ENCODE measurements at places on chromosomes 4 and X. TPM values are rescaled to one million over a fixed set of nuclear protein-coding genes. Genes with fewer than 3 reads are reported as not detected.

The FIP1L1 gene
- polyA plus RNA-seq, result 57.7 TPM

- no peak overlapping the region for H3K27ac ChIP-seq
- no peak overlapping the region for H3K4me3 ChIP-seq
- DNase-seq, result no peak
These were observed 14.1 kb upstream of the BRS3 start for GRCh38 chrX:136473663-136474062.

DNA sequence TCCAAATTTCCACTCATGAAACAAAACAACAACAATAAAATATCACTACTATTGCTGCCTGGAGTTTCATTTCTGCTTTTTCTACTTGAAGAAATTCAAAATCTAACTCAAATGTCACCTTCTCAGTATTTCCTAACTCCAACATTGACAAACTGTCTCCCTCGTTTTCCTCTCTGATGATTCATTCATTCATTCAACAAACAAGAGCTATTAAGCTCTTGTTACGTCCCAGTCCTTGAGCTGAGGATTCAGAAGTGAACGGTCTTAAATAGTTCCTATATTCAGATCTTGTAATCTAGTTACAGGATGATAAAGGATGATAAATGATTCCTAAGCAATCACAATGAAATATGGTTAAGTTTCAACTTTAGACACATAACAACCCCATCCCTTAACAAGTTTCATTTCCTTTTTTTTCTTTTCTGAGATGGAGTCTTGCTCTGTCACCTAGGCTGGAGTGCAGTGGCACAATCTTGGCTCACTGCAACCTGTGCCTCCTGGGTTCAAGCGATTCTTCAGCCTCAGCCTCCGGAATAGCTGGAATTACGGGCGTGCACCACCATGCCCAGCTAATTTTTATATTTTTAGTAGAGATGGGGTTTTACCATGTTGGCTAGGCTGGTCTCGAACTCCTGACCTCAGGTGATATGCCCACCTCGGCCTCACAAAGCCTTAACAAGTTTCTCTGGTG, 1.7 kb downstream of the SLC9B2 start:
- no peak for DNase-seq
- no peaks in the 10 kb centered on the region for H3K27me3 ChIP-seq
- no peak overlapping the region for H3K27ac ChIP-seq
- peaks cover 4% of the 10 kb centered on the region for H3K36me3 ChIP-seq
- no peak overlapping the region for H3K4me3 ChIP-seq

GRCh38 chrX:119647089-119647488, 40.9 kb upstream of the NKRF start:
- DNase-seq, result no peak
- no peak overlapping the region for H3K27ac ChIP-seq
- no peaks in the 10 kb centered on the region for H3K4me1 ChIP-seq
- H3K36me3 ChIP-seq, result no peaks in the 10 kb centered on the region

DNA sequence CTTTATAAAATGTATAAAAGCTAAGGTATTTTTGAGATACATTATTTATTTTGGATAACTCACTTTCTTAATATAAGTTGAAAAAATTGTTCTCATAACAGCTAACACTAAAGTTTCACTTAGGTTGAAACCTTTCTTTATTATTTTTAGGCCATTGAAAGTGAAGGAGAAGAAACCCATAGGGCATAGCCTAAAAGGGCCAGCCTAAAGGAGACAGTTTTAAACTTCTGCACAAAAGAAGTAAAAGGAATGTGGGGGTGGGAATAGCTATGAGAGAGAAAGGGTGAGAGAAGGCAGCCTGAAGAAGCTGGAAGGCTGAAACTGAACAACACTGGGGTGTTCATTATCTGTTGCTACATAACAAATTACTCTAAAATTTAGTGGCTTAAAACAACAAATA, 57.6 kb upstream of the RAPGEF2 start:
- no peak overlapping the region for H3K27ac ChIP-seq
- no peak overlapping the region for H3K4me3 ChIP-seq
- DNase-seq, result no peak
- H3K36me3 ChIP-seq, result no peaks in the 10 kb centered on the region
- no peaks in the 10 kb centered on the region for H3K27me3 ChIP-seq

DNA sequence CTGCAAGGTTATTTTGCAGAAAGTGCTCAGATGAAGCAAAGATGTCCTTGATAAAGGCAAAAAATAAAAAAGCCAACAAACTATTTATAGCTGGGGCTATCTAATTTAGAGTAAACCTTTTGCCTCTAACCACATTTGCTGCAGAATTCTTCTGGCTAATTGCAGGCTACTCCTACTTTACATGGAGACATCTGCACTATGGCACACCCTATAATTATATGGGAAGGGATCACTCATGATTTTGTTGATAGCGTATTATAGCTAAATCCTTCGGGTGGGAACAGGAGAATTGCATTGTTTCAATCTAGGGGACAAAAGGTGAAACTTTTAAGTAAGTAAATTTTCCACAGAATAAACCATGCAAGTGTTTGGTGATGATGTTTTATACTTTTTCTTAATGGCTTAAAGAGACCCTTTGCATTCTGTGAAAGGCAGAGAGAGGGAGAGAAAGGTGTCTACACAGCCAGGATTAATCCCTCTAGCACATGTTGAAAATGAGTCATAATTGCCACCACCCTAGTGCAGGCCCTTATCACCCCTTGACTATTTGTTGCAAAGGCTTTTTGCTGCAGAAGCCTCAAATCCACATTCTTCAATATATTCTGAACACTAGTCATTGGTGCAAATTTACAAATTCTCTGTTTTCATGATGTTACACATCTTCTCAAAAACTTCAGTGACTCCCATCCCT, 221.3 kb upstream of the BMP3 start:
- H3K36me3 ChIP-seq, result no peaks in the 10 kb centered on the region
- H3K4me1 ChIP-seq, result no peaks in the 10 kb centered on the region
- H3K27ac ChIP-seq, result no peak overlapping the region

- no peak overlapping the region for H3K27ac ChIP-seq
- no peaks in the 10 kb centered on the region for H3K4me1 ChIP-seq
- peak; percentile 22 for DNase-seq
- no peaks in the 10 kb centered on the region for H3K36me3 ChIP-seq
- no peak overlapping the region for H3K4me3 ChIP-seq
These were observed 187.5 kb downstream of the QDPR start for GRCh38 chr4:17324386-17324830.

DNA sequence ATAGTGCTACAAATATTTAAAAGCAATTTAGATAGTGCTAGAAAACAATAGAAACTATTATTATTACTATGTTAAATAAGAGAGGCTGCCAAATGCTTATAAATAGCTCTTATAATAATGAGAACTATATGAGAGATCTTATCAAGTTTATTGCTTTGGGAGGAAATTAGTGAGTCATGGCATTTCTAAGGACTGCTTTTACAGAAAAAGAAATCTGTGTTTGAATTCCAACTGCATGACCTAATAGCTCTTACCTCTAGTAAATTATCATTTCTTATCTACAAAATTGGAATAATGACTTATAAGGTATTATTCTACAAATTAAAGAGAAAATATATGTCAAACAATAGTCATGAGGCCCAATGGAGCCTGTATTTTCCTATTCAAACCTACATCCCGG, 177.2 kb downstream of the GABRG1 start:
- no peaks in the 10 kb centered on the region for H3K36me3 ChIP-seq
- peaks cover 3% of the 10 kb centered on the region for H3K4me1 ChIP-seq
- H3K4me3 ChIP-seq, result no peak overlapping the region
- H3K27me3 ChIP-seq, result no peaks in the 10 kb centered on the region
- no peak overlapping the region for H3K27ac ChIP-seq
- peak; percentile 20 for DNase-seq

DNA sequence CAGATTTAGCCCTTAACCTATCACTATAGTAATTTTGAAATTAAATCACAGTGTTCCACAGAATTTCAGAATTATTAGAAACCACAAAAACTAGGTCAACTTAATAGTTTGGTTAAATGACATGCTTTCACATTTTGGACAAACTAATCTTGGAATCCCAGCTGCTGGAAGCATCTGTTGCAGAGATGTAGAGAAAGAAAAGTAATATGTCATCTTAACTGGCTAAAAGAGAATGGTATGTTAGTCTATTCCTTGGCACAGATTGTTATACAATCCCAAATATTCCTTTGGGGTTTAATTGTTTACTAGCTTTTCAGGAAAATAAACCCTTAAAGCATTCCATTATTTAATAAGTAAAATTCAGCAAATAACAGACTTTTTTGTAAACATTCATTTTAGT, 519.9 kb downstream of the IL15 start:
- H3K36me3 ChIP-seq, result no peaks in the 10 kb centered on the region
- no peaks in the 10 kb centered on the region for H3K27me3 ChIP-seq
- DNase-seq, result no peak

The MAP3K15 gene
- 0.30 TPM for polyA plus RNA-seq

The TSPAN7 gene
- polyA plus RNA-seq, result 61.9 TPM

DNA sequence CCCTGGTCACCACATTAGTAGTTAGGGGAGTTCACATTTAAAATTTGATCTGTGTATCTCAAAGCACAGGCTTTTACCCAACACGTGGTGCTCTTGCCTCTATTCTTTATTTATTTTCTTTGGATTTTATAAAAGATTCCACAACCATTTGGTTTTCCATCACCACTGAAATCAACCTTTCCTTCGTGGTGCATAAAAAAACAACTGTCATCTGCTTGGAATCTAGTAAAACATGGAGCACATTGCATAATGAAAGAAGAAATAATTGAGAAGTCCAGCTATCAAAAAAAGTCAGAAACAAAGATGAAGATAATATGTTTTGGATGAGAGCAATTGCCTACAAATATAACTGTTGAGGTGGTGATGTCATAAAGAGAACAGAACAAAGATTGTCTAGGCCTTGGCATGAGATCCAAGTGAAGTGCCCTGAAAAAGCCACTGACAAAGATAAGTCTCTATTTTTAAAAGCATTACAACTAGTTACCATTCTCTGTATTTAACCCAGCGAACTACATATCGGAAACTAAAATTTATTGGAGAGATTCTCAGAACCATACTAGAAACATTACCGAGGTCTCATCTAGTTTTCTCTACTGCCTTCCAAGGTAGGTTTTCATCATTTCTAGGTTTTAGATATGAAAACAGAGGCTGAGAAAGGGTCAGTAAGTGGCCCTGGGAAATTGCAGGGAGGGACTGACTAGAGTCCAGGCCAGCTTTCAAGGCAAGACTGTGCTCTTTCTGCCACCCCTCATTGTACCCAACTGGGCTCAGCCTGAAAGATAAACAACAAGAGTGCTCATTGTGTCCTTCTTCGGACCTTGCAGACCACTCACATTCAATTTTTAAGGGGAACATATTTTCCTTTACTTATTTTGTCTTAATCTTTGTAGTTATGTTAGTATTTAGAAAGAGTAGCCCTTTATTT, 127.3 kb downstream of the MAD2L1 start:
- peaks cover 2% of the 10 kb centered on the region for H3K27me3 ChIP-seq
- H3K27ac ChIP-seq, result no peak overlapping the region
- DNase-seq, result no peak
- H3K4me3 ChIP-seq, result no peak overlapping the region
- no peaks in the 10 kb centered on the region for H3K36me3 ChIP-seq
- H3K4me1 ChIP-seq, result no peaks in the 10 kb centered on the region

DNA sequence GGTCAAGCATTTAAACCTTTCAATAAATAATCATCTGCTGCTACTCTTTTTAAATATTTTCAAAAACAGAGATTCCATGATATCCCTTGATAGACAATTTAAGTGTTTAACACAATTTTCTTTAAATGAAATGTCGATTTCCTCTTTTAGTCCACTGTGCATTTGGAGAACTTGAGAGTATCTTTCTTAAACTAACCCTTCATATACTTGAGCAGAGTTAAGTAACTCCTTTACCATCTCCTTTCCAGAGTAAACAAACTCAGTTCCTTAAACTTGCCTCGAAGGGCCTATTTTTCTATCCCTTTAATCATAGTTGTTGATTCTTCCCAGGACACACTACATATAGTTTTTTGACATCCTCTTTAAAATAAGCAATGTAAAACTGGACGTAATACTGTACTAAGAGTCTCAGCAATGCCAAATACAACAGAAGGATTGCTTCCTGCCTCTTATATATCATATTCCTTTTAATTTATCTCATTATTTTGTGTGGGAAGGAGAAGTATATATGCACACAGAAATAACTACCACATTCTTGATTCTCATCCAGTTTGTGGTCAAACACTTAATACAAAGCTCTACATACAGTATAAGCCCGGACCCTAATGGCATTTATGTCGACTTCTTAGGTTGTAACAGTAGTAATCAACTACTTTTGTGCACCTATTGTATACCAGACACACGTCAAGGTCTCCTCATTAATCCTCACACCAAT, 22.8 kb downstream of the RAB28 start:
- H3K4me1 ChIP-seq, result no peaks in the 10 kb centered on the region
- DNase-seq, result no peak
- no peak overlapping the region for H3K27ac ChIP-seq
- no peaks in the 10 kb centered on the region for H3K27me3 ChIP-seq
- H3K36me3 ChIP-seq, result peaks cover 10% of the 10 kb centered on the region

The BRS3 gene
- 0.03 TPM for polyA plus RNA-seq

- H3K4me1 ChIP-seq, result no peaks in the 10 kb centered on the region
- no peaks in the 10 kb centered on the region for H3K36me3 ChIP-seq
- H3K27me3 ChIP-seq, result no peaks in the 10 kb centered on the region
- DNase-seq, result peak; percentile 12
These were observed 19.4 kb downstream of the SORBS2 start for GRCh38 chr4:185792384-185793115.

DNA sequence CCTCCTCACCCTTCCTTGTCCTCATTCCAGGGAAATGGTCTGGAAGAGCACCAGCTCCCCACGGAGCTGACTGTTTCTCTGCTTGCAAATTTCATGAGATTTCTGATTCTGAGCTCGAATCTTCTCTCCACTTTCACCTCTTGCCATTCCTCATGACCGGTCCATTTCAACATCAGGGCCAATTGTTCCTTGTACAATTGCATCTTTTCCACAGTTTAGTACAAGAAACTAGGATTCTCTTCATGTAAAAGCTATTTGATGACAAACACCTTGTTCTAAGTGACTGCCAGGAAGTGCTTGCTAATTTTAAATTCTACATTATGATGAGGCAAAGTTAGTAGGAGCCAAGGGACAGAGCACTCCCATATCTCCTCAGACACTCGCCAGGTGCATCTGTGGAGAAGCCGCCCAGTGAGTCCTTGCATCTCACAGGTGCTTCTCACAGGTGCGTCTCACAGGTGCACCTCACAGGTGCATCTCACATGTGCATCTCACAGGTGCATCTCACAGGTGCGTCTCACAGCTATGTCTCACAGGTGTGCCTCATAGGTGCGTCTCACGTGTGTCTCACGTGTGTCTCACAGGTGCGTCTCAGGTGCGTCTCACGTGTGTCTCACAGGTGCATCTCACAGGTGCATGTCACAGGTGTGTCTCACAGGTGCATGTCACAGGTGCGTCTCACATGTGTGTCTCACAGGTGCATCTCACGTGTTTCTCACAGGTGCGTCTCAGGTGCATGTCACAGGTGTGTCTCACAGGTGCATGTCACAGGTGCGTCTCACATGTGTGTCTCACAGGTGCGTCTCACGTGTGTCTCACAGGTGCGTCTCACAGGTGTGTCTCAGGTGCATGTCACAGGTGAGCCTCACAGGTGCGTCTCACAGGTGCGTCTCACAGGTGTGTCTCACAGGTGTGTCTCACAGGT, 3.0 kb upstream of the PDE6B start:
- no peaks in the 10 kb centered on the region for H3K4me1 ChIP-seq
- no peak overlapping the region for H3K4me3 ChIP-seq
- no peaks in the 10 kb centered on the region for H3K36me3 ChIP-seq
- no peaks in the 10 kb centered on the region for H3K27me3 ChIP-seq
- DNase-seq, result no peak

- H3K36me3 ChIP-seq, result no peaks in the 10 kb centered on the region
- H3K4me1 ChIP-seq, result no peaks in the 10 kb centered on the region
- H3K27ac ChIP-seq, result no peak overlapping the region
These were observed 12.5 kb upstream of the CRLF2 start for GRCh38 chrX:1224954-1225353.

- no peak overlapping the region for H3K4me3 ChIP-seq
- no peak overlapping the region for H3K27ac ChIP-seq
- H3K4me1 ChIP-seq, result peaks cover 2% of the 10 kb centered on the region
- no peak for DNase-seq
These were observed 17.4 kb downstream of the SORCS2 start for GRCh38 chr4:7209699-7210098.

The PNMA3 gene
- polyA plus RNA-seq, result 65.1 TPM

The PAGE2 gene
- polyA plus RNA-seq, result 0.15 TPM

Data from large intestine (tissue), 12 donors.